Thyroid gland (tissue), 4 donors: ENCODE measurements at places on chromosomes 7 and 10. TPM values are rescaled to one million over a fixed set of nuclear protein-coding genes. Genes with fewer than 3 reads are reported as not detected.

Gene MLXIPL
- total RNA-seq = 3.7 TPM

GRCh38 chr10:97099868-97100267, 85.9 kb downstream of the SLIT1 start:
- H3K27me3 ChIP-seq = no peaks in the 10 kb centered on the region
- H3K4me3 ChIP-seq = no peak overlapping the region
- H3K27ac ChIP-seq = no peak overlapping the region
- H3K36me3 ChIP-seq = no peaks in the 10 kb centered on the region

DNA sequence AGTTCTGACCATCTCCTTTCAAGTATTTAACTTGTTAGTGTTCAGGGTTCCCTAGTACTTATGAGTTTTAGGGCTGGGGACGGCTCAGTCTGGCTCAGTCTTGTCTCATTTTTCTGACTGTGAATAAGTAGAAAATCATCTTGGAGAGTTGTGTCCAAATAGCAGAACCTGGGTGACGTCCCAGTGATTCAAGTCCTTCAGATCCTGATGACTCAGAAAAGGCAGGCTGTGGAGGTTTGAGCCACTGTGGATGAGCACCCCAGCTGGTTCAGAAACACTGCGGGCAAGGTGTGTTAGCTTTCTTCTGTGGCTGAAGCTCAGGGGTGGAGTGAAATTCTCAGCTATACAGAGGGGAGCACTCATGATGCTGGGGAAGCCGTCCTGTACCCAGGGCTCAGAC, 154.4 kb upstream of the NPY start:
- H3K4me1 ChIP-seq = no peaks in the 10 kb centered on the region
- no peak overlapping the region for H3K27ac ChIP-seq
- no peaks in the 10 kb centered on the region for H3K27me3 ChIP-seq
- H3K36me3 ChIP-seq = no peaks in the 10 kb centered on the region

Gene ADCY1
- 5.8 TPM for total RNA-seq

DNA sequence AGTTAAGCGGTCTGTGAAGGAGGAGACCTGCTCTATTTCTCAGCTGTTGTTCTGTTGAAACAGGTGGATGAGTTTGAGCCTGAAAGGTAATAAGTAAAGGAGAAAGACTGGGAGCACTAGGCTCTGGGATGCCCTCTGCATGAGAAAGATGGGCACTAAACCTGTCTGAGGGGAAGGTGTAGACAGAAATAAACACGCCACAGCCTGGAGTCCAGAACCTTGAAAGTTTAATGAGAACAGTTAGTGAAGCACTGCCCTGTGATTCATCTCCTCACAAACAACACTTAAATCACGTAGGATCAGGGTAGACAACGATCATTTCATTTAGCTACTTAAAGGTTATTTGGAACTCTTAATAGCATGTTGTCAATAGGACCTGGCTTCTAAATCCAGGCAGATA, 193.1 kb downstream of the PHTF2 start:
- no peak overlapping the region for H3K27ac ChIP-seq
- H3K27me3 ChIP-seq = no peaks in the 10 kb centered on the region
- no peaks in the 10 kb centered on the region for H3K36me3 ChIP-seq
- DNase-seq = no peak
- no peaks in the 10 kb centered on the region for H3K4me1 ChIP-seq
